Mucosa of gallbladder (tissue), 1 donor: ENCODE measurements at places on chromosomes 16 and 17.

- DNase-seq, result no peak
Measured at GRCh38 chr16:17998996-17999395, 337.5 kb downstream of the NPIPA8 start.

GRCh38 chr16:56616608-56617211, 8.3 kb downstream of the MT2A start:
- DNase-seq, result no peak

GRCh38 chr16:10750793-10751192, 7.2 kb downstream of the NUBP1 start:
- DNase-seq, result no peak

GRCh38 chr16:10744370-10745030, 858 bp downstream of the NUBP1 start:
- no peak for DNase-seq

DNA sequence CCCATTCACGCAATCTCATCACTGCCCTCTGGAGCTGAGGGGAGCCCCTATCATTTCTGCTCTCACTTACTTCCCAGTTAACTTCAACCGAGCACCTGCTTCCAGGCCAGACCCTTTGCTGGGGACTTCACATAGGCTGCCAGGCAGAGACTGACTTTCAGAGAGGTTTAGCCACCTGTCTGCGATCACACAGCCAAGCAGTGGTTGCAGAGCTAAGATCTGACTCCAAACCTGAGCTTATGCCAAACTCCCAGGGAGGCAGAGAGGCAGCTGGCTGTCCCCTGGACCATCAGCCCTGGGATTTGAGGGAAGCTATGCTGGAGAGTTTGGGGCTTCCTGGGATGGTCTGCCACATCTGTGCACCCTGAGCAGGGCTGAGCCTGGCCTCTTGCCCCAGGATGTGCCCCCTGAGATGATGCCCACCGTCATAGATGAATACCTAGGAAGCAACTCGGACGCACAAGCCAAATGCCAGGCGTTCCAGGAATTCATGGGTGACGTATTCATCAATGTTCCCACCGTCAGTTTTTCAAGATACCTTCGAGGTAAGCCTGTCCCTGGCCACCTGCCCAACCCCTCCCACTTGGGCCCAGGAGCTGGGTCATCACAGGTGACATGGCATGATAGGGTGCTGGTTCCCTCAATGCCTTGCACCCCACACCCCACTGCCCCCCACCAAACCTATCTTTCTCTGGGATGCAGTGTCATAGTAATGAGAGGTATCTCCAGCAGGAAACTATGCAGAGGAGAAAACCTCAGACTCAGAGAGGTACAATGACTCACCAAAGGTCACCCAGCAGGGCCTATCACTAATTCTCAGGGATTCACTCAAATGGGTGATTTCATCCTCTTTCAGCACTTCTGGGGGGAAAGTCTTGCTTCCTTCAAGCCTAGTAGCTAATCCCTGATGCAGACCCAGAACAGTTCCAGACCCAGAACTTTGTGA, 10.0 kb downstream of the CES3 start:
- DNase-seq, result no peak

DNA sequence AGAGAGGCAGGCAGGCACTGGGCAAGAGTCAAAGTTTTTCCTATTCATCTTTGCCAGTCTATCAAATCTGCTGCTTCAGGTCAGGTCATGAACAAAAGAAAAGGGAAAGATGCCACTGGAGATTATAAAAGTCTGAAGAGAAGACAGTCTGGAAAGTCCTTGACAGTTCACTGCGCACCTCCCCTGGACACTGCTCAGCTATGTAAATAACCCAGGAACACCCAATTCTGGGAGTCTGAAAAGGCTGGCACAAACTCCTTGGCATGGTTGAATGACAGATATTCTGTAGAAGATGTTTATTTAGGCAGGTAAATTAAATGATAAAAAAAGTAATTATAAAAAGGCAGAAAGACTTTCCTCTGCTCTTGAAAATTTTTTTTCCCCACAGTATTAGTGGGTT, 5.2 kb upstream of the CORO6 start:
- DNase-seq, result no peak

- no peak for DNase-seq
Measured at GRCh38 chr16:26177438-26177837, 485.7 kb downstream of the HS3ST4 start.

DNA sequence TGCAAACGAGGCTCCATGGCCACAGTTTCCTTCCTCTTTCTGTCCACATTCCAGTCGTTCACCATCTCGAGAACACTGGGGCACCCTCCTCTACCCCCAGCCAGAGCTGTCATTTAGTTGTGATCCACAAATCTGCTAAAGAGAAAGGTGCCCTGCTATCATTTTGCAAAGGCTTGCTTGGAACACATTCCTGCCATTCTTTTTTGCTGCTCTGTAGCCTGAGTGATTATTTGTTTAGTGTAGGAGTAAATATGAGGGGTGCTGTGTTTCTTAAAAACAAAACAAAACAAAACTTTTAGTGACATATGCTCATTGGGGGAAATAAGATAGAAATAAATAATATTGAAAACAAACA, 166.7 kb downstream of the PRKCA start:
- DNase-seq, result no peak

DNA sequence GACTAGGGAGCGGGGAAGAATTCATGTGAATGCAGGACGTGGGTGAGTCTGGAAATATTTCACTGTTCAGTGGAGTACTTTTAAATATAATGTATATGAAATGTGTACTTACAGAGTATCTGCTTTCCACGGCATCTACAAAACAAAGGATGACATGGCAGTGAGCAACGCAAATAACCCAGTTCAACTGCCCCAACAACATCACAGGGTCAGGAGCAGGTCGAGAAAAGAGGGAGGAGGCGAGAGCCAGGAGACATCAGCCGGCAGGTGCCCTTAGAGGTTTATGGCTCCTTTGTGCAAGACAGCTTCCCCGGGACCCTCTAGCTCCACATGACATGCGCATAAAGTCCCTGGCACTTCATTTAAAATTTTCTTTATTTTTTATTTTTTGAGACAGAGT, 61.1 kb downstream of the PECAM1 start:
- no peak for DNase-seq

DNA sequence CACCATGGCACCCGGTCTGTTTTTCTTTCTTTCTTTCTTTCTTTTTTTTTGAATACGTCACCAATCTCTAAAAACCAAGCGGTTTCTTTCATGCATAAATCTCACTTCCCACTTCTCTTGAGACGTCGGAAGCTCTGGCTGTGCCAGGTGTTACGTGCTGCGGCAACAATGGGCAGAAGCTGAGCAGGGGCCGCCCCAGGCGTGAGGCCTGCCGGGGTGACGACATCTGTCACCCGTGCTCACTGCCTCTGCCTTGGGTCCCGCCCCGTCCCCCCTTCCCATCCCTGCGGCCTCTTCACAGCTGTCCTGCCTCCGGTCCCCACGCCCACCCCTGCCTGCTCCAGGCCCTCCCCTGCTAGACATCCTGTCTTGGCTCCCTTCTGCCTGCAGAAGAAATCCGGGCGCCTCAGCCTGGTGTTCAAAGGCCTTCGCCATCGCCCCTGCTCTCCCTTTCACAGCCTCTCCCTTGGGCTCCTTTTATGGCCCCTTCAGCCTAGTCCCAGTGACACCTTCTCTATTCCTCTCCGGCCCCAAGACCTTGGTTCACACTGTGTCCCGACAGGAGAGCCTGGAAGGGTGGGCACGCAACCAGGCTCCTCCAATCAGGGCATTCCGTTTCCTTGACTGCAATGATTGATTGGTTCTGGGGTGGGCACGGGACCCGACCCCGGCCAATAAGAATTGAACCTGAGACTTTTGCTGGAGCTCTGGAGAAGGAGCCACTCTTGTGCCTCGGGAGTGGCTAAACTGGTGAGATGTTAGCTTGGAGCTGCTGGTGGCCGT, 4.8 kb downstream of the P2RX1 start:
- no peak for DNase-seq

DNA sequence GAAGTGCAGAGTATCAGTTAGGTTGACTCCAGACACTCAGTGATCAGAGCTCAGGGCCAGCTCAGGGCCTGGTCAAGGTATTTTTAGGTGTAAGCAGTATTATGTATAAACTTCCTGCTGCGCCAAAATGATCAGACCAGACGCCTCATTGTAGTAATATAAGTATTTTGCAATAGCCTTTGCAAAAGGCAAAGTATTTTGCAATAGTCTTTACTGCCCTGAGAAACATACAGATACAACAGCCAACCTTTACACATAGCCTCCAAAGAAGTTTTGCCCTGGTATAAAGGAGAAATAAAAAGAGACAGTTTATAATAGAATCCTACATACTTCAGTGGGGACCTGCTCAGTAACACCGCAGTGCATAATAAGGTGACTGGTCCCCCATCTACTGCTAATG, 333.0 kb upstream of the EEF2KMT start:
- no peak for DNase-seq

GRCh38 chr16:88639231-88640038, 1.1 kb downstream of the IL17C start:
- no peak for DNase-seq

DNA sequence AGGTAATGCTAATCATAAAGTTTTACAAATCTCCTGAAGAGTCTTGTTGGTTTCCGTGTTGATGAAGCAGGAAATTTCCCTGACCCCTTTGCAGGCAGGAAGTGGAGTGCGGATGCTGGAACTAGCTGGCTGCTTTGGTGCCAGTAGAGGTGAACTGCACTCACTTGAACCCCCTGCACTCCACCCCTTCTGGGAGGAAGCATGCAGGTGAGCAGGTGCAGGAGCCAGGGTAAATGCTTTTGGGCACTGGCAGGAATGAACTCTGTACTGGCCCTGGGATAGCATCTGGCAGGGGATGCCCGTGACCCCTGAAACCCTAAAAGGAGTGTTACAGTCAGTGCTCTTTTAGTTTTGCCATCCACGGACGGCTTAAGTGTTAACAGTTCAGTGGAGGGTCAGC, 430.4 kb downstream of the WWOX start:
- DNase-seq, result no peak

GRCh38 chr17:30472238-30472890, 4.8 kb upstream of the GOSR1 start:
- DNase-seq, result no peak

GRCh38 chr17:17540935-17541639, 44.9 kb upstream of the RASD1 start:
- no peak for DNase-seq

DNA sequence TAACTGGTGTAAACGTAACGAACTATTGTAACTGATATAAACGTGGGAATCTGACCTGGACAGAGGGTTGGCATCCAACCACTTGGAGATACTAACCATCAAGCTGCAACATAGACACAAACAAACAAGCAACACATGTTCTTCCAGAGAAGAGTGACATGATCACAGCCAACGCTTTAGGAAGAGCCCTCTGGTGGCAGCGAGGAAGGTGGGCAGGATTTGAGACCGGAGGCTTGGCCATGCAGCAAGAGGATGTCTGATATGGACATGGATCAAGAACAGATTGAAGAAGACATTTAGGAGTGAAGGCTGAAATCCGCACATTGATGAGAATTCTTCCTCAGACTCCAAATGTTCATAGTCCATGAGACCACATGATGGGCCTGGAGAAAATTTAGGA, 40.3 kb upstream of the TNRC6A start:
- no peak for DNase-seq

GRCh38 chr17:11899537-11899942, 97.7 kb downstream of the ZNF18 start:
- no peak for DNase-seq

DNA sequence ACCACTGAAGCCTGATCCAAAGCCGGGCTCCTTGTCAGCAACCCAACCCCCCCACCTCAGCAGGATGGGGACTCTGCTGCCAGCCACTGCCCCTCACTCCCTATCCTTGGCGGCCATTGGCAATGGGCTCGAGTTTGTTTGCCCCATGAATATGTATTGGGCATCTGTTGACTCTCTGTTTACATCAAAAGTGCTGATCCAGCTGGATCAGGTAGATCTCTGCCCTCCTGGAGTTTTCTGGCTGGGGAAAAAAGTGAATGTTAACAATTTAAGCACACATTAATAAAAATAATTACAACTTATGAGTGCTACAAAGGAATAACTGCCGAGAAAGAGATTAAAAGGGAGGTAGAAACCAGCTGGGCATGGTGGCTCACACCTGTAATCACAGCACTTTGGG, 62.5 kb downstream of the ATP2C2 start:
- no peak for DNase-seq

GRCh38 chr16:85390511-85391174, 222.5 kb upstream of the GSE1 start:
- peak; percentile 89 for DNase-seq

- DNase-seq, result no peak
Measured at GRCh38 chr16:10325783-10326543, 59.9 kb upstream of the ATF7IP2 start.

- DNase-seq, result no peak
Measured at GRCh38 chr17:39612291-39612894, 4.7 kb upstream of the NEUROD2 start.

DNA sequence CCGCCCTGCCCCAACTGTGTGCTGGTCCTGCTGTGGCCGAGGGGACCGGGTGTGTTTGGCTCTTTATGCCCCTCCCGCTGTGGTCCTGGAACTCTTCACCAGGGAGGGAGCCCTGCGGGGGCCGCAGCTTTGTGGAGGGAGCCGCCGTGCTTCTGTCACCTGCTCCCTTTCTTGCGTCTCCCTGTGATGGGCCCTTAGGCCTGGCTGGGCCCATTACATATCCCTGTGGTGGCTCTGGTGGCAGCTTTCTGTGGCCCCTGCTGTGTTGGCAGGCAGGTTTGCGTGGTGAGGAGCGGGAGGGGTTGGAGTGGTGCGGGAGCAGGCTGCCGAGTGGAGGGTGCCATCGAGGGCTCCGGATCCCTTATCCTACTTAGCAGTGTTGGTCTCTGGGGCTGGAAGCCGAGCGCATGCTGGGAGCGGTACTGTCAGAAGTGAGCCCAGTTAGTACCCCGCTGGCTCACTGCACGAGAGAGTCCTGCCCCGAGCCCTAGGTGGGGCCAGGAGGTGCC, 60.4 kb downstream of the PDPK1 start:
- no peak for DNase-seq

DNA sequence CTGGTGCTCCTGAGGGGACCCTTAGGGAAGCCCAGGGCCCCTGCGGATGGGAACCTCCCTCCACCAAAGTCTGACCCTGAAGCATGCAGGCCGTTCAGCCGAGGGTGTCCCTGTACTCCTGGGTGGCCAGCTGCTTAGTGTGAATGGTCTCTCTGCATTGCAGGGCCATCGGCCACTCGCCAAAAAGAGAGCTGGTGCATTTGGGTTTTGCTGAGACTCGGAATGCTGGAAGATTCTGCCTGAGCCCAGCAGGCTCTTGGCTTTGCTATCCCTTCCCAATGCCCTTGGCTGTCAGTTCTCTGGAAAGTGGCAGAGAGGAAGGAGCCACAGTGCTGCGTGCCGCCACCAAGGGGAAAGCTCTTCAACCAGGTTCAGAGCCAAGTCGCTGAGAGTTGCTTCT, 2.8 kb downstream of the MEOX1 start:
- DNase-seq, result no peak
